ENCODE measurements at places on chromosomes 4 and X. TPM values are rescaled to one million over a fixed set of nuclear protein-coding genes. Genes with fewer than 3 reads are reported as not detected.
A peak's percentile ranks its signal among the peaks of the same experiment; 100 is the strongest.

GRCh38 chr4:53196882-53197771 lies 168.7 kb downstream of the SCFD2 start:
- no peak for DNase-seq

The ALB gene
- total RNA-seq = 3.5 TPM

The EVC2 gene
- 11.7 TPM for total RNA-seq

The SOD3 gene
- 5.7 TPM for total RNA-seq

GRCh38 chr4:96473246-96473645 lies 633.4 kb downstream of the PDHA2 start:
- no peak for DNase-seq

DNA sequence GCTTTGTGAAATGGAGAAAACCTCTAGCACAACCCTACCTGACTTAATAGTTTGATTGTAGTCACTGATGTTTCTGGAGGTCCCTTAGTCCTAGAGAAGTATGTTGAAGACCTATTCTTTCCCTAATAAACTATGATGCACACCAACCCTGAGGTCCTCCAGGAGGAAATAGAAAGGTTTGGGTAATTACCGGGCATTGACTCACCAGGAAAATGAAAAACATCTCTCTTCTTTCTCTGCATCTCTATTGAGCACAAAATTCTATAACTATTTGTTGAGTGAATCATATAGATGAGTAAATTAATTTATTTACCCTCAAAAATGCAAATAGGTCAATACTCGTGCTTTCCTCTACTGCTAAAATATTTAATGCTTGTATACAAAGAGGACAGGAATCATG lies 582.4 kb upstream of the FAM241A start:
- no peak for DNase-seq

The FAM149A gene
- 2.4 TPM for total RNA-seq

The PGRMC2 gene
- total RNA-seq = 78.5 TPM

GRCh38 chrX:9342561-9343051 lies 122.3 kb upstream of the TBL1X start:
- DNase-seq = peak; percentile 88

DNA sequence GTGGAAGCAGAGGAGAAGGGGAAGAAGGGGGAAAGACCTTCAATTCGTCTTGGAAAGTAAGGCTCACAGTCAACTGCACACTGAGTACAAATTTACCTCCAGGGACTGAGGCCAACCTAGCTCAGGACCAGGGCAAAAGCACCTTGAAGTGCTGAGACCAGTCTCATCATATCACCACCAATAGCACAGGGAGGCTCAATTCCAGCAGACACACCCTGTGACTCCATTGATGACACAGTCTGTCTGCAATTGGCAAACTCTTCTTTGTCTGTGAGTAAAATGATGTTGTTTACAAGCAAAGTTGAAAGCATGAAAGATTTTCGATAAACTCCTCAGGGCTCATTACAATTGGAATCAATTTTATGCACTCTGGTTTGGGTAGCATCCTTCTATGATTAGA lies 32.3 kb downstream of the TRIML1 start:
- DNase-seq = no peak

The HTR2C gene
- 0.14 TPM for total RNA-seq

Data from endodermal cell (in vitro differentiated cells).